ENCODE measurements at places on chromosomes 5 and 9. TPM values are rescaled to one million over a fixed set of nuclear protein-coding genes. Genes with fewer than 3 reads are reported as not detected.

- peak overlapping the region; percentile 76 for H3K4me3 ChIP-seq
- H3K27me3 ChIP-seq, result peaks cover 6% of the 10 kb centered on the region
- ATAC-seq, result peak; percentile 84
- peaks cover 6% of the 10 kb centered on the region for H3K36me3 ChIP-seq
- H3K27ac ChIP-seq, result peak overlapping the region; percentile 91
Observed at GRCh38 chr9:99253772-99254431, 31.8 kb downstream of the SEC61B start.

GRCh38 chr5:109170629-109171350 is 239.0 kb downstream of the PJA2 start:
- no peaks in the 10 kb centered on the region for H3K36me3 ChIP-seq
- H3K27me3 ChIP-seq, result no peaks in the 10 kb centered on the region
- H3K4me3 ChIP-seq, result no peak overlapping the region
- no peaks in the 10 kb centered on the region for H3K4me1 ChIP-seq

GRCh38 chr5:145158730-145159129 is 676.4 kb downstream of the PRELID2 start:
- no peaks in the 10 kb centered on the region for H3K27me3 ChIP-seq
- no peak overlapping the region for H3K4me3 ChIP-seq
- no peaks in the 10 kb centered on the region for H3K4me1 ChIP-seq
- no peaks in the 10 kb centered on the region for H3K36me3 ChIP-seq
- ATAC-seq, result no peak
- no peak overlapping the region for H3K27ac ChIP-seq

GRCh38 chr5:57231607-57232006 is 57.7 kb downstream of the GPBP1 start:
- H3K36me3 ChIP-seq, result peaks cover 87% of the 10 kb centered on the region
- H3K4me1 ChIP-seq, result peaks cover 21% of the 10 kb centered on the region

DNA sequence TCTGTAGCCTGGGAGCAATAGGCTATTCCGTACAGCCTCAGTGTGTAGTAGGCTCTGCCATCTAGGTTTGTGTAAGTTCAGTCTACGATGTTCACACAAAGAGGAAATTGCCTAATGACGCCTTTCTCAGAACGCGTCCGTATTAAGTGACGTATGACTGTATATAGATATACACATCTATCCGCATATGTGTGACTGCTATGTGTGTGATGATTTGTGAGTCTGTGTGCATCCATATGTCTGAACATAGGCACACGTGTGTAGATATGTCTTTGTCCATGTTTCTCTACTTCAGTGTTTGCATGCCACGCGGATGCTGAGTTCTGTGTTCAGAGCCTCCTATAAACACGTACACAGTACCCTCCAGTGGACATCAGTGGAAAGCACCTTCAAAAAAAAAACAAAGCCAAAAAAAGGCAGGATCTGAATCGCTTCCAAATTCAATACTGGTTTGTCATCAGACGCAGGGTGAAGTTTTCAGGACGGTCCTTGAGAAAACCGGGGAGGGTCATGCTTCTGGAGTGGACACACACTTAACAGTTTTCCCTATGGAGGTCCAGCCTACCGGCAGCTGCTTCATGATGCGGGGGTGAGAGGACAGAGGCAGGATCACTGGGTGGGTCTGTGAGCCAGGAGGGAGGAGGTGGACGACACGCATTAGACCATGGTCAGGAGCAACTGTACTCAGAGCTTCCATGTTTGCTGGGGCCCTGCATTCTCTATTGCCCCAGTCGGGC is 29.5 kb upstream of the ALDH1B1 start:
- H3K4me1 ChIP-seq, result peaks cover 5% of the 10 kb centered on the region
- peak; percentile 65 for ATAC-seq
- peaks cover 6% of the 10 kb centered on the region for H3K27me3 ChIP-seq
- peak overlapping the region; percentile 50 for H3K4me3 ChIP-seq

DNA sequence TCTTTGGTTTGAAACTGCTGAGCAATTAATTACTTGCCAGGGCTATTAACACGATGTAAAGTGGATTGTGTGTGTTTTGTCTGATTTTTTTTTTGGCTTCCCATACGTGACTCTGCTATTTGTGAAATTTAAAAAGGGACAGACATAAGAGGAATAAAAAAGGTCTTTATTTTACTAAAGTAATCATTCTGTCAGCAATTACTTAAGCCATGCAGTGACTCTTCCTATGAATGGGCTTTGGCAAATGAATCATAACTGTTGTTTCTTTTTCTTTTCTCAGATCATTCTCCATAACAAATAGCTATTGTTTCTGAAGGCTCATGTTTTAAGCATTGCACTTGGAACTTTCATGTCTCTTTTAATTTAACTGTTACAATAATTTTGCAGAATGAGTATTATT is 461.3 kb upstream of the RORB start:
- H3K4me1 ChIP-seq, result no peaks in the 10 kb centered on the region
- H3K4me3 ChIP-seq, result no peak overlapping the region
- ATAC-seq, result no peak
- no peaks in the 10 kb centered on the region for H3K36me3 ChIP-seq
- no peak overlapping the region for H3K27ac ChIP-seq

DNA sequence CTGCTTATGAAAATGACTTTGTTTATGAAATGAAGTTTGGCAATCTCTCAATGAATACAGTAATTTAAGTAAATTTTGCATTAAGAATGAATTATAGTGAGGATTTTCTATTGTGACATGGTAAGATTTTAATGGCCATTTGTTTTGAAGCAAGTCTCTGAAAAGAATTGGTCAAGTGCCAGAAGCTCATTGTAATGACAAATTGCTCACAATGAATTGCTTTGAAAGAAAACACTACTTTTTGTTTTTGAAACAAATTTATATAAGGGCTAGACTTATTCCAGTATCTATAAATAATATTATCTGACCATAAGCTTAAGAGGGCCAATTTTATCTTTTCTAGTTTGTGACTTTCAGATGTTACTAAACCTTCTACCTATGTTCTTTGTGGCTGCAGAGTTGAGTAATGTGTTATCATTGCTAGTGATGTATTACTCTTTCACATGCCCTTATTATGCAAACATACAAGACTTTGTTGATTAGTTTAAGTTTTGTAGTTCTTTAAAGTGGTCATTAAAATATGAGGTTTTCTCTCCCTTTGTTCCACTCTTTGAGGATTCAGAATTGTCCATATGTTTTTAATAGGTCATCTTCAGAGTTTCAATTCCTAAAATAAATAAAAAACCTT is 93.0 kb upstream of the ZNF608 start:
- ATAC-seq, result no peak
- no peaks in the 10 kb centered on the region for H3K36me3 ChIP-seq
- no peaks in the 10 kb centered on the region for H3K4me1 ChIP-seq
- H3K27ac ChIP-seq, result no peak overlapping the region
- H3K4me3 ChIP-seq, result no peak overlapping the region
- H3K27me3 ChIP-seq, result peaks cover 4% of the 10 kb centered on the region

- peak overlapping the region; percentile 97 for H3K27ac ChIP-seq
- H3K27me3 ChIP-seq, result no peaks in the 10 kb centered on the region
- H3K4me3 ChIP-seq, result peak overlapping the region; percentile 85
Observed at GRCh38 chr9:127783111-127784008, 2.5 kb upstream of the CDK9 start.

- peak overlapping the region; percentile 76 for H3K4me3 ChIP-seq
- H3K36me3 ChIP-seq, result peaks cover 48% of the 10 kb centered on the region
- ATAC-seq, result peak; percentile 65
Observed at GRCh38 chr5:112921026-112921832, 798 bp downstream of the REEP5 start.

- no peaks in the 10 kb centered on the region for H3K36me3 ChIP-seq
- H3K27me3 ChIP-seq, result peaks cover 11% of the 10 kb centered on the region
- no peak overlapping the region for H3K4me3 ChIP-seq
- H3K27ac ChIP-seq, result no peak overlapping the region
Observed at GRCh38 chr5:122170620-122171019, 41.3 kb downstream of the ZNF474 start.

- H3K27me3 ChIP-seq, result no peaks in the 10 kb centered on the region
- H3K4me1 ChIP-seq, result no peaks in the 10 kb centered on the region
- no peak for ATAC-seq
- H3K4me3 ChIP-seq, result no peak overlapping the region
Observed at GRCh38 chr5:31995714-31996113, 178.4 kb downstream of the GOLPH3 start.

GRCh38 chr5:152501294-152501693 is 96.2 kb upstream of the NMUR2 start:
- no peaks in the 10 kb centered on the region for H3K36me3 ChIP-seq
- no peak for ATAC-seq

GRCh38 chr5:161165998-161166660 is 314.1 kb upstream of the ATP10B start:
- no peaks in the 10 kb centered on the region for H3K36me3 ChIP-seq
- H3K4me3 ChIP-seq, result no peak overlapping the region
- no peaks in the 10 kb centered on the region for H3K4me1 ChIP-seq
- no peak for ATAC-seq
- H3K27me3 ChIP-seq, result no peaks in the 10 kb centered on the region

- H3K27me3 ChIP-seq, result peaks cover 10% of the 10 kb centered on the region
- H3K4me3 ChIP-seq, result no peak overlapping the region
- no peak overlapping the region for H3K27ac ChIP-seq
- no peak for ATAC-seq
Observed at GRCh38 chr5:15074651-15075050, 203.1 kb upstream of the ANKH start.

- no peak overlapping the region for H3K27ac ChIP-seq
- H3K36me3 ChIP-seq, result no peaks in the 10 kb centered on the region
- no peaks in the 10 kb centered on the region for H3K27me3 ChIP-seq
- H3K4me1 ChIP-seq, result no peaks in the 10 kb centered on the region
- no peak for ATAC-seq
Observed at GRCh38 chr5:60435808-60436207, 264.2 kb downstream of the DEPDC1B start.

GRCh38 chr9:114867327-114867726 is 61.5 kb upstream of the TNFSF15 start:
- no peak for ATAC-seq
- H3K27me3 ChIP-seq, result no peaks in the 10 kb centered on the region
- H3K4me3 ChIP-seq, result no peak overlapping the region
- H3K4me1 ChIP-seq, result peaks cover 9% of the 10 kb centered on the region

- H3K4me3 ChIP-seq, result no peak overlapping the region
- peaks cover 26% of the 10 kb centered on the region for H3K36me3 ChIP-seq
- H3K4me1 ChIP-seq, result peaks cover under 1% of the 10 kb centered on the region
- no peaks in the 10 kb centered on the region for H3K27me3 ChIP-seq
- no peak overlapping the region for H3K27ac ChIP-seq
Observed at GRCh38 chr9:133401588-133401987, 16.2 kb downstream of the REXO4 start.

- peaks cover 15% of the 10 kb centered on the region for H3K36me3 ChIP-seq
- peaks cover 9% of the 10 kb centered on the region for H3K4me1 ChIP-seq
- H3K27ac ChIP-seq, result no peak overlapping the region
- ATAC-seq, result no peak
Observed at GRCh38 chr5:135027697-135028615, 6.1 kb downstream of the PITX1 start.

- H3K36me3 ChIP-seq, result no peaks in the 10 kb centered on the region
- H3K27ac ChIP-seq, result no peak overlapping the region
- H3K4me1 ChIP-seq, result no peaks in the 10 kb centered on the region
- H3K4me3 ChIP-seq, result no peak overlapping the region
Observed at GRCh38 chr5:82129723-82130285, 148.3 kb downstream of the RPS23 start.

DNA sequence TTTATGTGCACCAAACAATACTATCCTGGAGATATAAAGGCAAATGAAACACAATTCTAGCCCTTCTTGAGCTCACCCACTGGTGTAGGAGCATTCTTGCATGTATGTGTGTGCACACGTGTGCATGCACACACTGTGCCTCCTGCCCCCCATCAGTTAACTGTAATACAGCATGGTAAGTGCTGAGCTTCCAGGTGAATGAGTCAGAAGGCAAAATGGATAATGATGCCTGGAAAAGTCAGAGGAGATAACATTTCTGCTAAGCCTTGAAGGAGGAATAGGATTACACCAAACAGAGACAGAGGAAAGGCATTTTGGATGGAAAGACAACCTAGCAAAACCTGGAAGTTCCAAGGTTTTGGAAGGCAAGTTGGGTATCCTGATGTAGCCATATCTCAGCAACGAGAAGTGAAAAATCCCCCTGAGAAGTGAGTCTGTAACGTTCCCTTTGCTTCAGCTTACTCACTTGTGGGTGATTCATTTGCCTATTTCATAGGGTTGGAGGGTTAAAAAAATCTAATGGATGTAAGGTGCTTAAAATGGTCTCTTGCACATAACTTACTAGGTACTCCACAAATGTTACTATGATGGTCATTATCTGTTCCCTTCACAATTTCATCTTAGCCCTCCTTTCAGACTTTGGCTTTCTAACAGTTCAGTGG is 101.4 kb upstream of the STC2 start:
- no peak overlapping the region for H3K4me3 ChIP-seq
- peaks cover 8% of the 10 kb centered on the region for H3K27me3 ChIP-seq
- H3K27ac ChIP-seq, result no peak overlapping the region
- no peaks in the 10 kb centered on the region for H3K36me3 ChIP-seq

DNA sequence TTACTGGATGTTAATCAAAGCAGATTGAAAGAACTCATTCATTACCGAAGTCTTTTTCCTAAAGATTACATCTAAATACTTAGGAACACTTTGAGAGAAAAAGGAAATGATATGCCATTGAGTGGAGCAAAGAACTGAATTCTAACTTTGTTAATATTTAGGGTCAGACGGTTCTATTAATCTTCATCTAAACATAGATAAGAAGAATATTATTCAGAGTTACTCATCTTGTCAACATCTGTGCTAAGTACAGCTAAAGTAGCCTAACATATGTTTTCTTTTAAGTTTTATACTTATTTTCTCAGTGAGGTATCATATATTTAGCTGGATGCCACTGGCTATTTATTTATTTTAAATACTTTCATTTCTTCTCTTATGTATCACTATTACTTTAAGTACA is 1763.7 kb downstream of the EFNA5 start:
- no peaks in the 10 kb centered on the region for H3K36me3 ChIP-seq
- ATAC-seq, result no peak
- H3K4me3 ChIP-seq, result no peak overlapping the region
- no peak overlapping the region for H3K27ac ChIP-seq
- H3K4me1 ChIP-seq, result no peaks in the 10 kb centered on the region

DNA sequence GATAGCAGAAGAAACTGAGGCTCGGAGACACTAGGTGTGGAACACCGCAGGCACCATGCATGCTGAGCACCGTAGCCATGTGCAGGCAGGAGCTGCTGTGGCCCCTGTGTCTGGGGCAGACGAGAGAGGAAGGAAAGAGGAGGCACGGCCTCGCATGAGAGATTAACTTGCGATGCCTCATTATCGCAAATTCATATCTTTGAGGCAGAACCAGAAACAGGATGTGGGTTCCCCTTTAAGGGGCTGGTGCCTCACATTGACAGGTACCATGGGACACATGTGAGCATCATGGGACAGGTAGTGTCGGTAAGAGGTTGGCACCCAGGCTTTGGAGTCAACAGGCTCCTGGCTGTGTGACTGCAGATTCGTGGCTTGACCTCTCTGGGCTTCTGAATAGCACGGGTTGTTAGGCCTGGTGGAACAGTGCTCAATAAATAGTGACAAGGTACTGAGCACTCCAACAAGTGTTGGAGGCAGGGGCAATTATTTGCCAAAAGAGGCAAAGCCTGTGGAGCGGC is 40.8 kb downstream of the NAIF1 start:
- peak; percentile 55 for ATAC-seq
- H3K4me3 ChIP-seq, result peak overlapping the region; percentile 84
- H3K36me3 ChIP-seq, result peaks cover 11% of the 10 kb centered on the region
- peaks cover 38% of the 10 kb centered on the region for H3K4me1 ChIP-seq

Gene C9orf153
- 0.26 TPM for total RNA-seq

Gene IRX1
- not detected for total RNA-seq

Gene CCDC152
- total RNA-seq, result 0.79 TPM

Gene ZCCHC9
- 43.5 TPM for total RNA-seq

Gene LSM11
- total RNA-seq, result 7.6 TPM

Gene ZNF618
- not detected for total RNA-seq

Gene LECT2
- not detected for total RNA-seq
